ENCODE measurements at places on chromosomes 3 and 15.

DNA sequence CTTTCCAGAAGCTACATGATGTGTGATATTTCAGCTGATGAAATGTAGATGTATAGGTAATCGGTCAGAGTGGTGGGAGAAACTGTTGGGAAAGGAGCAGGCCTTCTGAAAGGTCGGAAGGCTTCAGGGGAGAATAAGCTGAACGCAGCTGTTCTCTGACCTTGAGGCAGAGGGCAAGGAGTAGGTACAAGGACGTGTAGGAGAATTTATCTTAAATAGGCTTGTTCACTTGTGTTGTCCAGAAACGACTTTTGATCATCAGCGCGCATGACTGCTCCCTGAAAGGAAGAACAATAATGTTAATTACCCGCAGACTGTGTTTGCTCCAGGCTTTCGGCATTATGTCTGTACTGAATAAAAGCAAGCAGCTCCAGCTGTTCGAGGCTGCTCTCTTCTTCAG, 39.6 kb downstream of the GPR160 start:
- no peak for DNase-seq

DNA sequence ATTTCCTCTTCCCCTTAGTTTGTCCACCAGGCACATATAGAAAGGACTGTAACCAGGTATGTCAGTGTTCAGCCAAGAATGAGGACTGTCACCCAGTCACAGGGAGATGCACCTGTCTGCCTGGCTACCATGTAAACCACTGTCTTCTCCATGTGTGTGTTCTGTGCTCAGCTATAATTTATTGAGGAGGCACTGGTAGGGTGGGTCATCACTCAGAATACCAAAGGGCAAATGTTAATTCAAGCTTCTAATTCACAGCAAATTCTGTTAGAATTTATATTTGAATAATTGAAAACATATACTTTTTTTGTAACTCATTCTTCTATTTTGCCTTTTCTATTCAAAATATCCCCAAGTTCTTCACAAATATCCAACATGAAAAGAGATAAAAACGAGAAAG, 780.4 kb downstream of the MECOM start:
- DNase-seq = no peak

- DNase-seq = no peak
Observed at GRCh38 chr3:168693870-168694269, 598.1 kb upstream of the GOLIM4 start.

DNA sequence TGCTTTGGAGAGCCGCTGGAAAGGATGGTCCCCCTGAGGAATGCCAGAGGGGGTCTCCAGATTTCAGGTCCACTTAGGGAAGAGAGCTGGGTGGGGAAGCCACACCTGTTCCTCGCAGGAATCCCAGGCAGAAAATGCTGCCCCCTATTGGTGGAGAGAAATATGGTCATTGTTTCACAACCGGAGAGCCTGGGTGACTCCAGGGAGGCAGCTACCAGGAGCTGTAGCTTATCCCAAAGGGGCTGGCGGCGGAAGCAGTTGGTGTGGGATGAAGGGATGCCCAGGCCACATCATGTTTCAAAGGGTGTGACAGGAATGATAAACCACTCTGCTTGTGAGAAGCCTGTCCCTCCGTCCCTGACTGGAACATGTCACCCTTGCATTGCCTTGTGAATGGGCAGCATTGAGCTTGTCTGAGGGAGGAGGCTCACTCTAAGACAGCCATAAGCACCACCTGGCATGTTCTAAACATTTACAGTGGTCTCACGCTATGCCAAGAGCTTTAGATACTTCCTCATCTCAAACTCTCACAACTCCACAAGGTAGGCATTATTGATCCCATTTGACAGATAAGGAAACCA, 34.5 kb downstream of the POMGNT2 start:
- DNase-seq = peak; percentile 20

GRCh38 chr3:108590460-108590859, 938 bp downstream of the DZIP3 start:
- no peak for DNase-seq

DNA sequence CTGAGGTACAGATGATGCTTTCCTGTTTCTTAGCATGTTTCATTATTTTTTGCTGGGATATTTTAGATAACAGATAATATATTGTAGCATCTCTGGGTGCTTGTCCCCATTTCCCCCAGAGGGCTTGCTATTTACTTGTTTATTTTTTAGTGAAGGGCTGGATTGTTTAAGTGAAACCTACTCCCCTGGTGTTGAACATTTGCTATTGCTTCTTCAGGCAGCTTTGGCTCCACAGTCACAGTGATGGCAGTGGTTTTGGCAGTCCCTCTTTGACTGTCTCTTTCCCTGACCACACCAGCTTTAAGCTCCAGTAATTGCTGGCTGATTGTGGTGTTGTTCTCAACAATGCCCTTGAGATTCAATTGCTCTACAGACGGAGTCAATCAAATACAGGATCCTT, 128.9 kb downstream of the KLF13 start:
- no peak for DNase-seq

GRCh38 chr15:45536934-45537333, 14.4 kb upstream of the SLC30A4 start:
- no peak for DNase-seq

GRCh38 chr3:52007291-52007690, 11.6 kb upstream of the RPL29 start:
- DNase-seq = no peak

DNA sequence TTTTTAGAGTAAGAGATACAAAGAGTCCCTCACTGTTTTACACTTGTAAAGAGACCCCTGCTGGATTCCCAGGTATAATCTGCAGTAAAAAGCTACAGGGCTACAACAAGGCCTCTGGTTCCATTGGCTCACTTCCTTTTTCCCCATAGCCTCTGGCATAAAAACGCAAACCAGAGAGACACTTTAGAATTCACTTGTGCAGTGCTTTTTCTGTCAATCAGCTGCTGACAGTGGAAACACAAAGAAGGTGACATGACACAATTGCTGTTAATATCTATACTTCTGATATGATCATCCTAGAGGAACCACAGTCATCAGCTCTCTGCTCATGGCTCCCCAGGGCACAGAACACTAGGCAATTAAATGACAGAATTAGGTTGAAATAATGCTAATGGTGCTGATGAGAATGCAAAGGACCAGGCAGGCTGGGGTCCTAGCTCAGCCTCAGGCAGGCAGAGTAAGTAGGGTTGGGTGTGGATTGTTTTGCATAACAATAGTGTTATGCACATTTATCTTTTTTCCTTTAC, 667.9 kb upstream of the CFAP20DC start:
- DNase-seq = no peak

DNA sequence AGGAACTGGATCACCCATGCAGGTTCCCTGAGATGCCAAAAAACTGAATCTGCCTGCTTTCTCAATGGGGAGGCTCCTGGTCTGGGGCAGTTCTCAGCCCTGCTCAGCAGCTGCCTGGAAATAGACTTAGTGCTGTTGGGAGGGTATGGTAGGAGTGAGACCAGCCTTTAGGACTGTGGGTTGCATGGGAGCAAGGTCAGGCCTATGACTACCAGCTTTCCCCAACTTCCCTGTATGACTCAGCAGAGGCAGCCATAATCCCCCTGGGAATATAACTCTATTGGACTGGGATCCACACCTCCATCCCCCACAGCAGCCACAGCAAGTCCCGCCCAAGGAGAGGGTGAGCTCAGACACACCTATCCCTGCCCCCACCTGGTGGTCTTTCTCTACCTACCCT, 87.0 kb downstream of the CFAP44 start:
- no peak for DNase-seq

- DNase-seq = no peak
Observed at GRCh38 chr3:100402256-100402655, 917 bp downstream of the LNP1 start.

GRCh38 chr3:129040579-129041300, 19.8 kb upstream of the GP9 start:
- no peak for DNase-seq

DNA sequence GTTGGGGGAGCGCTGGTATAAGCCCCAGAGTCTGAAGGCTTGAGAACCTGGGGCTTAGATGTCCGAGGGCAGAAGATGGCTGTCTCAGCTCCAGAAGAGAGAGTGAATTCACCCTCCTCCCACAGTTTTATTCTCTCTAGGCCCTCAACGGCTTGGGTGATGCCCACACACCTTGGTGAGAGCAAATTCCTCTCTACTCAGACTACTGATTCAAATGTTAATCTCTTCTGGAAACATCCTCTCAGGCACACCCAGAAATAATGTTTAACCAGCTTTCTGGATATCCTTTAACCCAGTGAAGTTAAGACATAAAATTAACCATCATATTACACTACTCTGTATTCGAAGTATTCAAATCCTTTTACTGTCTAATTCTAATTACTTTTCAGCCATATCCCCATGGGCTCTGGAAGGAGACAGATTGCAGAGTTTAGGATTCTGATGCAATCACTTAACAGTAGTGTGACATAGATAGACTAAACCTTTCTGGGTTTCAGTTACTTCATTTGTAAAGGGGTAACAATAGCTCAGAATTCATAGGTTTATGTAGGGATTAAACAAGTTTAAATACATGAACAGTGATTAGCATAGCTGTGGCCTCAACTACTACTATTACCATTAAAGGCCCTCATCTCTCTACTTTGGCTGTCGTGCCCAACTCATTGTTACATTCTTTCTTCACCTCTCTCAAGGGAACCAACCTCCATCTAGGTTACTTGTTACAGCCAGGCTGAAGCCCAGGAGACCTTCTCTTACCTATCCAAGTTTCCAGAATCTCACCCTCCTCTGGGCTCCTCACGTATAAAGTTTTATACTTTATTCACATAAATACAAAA, 25.7 kb upstream of the ANO10 start:
- no peak for DNase-seq

DNA sequence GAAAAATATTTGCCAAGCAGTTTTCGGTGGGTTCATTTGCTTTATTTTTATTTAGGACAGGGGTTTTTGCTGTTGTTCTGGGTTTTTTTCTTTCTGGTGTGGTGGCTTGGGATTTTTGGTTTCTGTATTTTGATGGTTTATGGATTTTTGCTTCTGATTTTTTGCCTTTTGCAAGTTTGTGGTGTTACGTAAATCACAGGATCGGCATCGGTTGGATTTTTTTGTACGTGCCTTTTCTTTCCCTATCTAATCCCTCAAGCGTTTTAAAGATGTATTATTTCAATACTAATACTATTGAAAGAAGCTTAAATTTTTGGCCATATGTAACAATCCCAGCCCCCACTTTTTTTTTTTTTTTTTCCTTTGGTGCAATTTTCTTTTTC, 782 bp upstream of the BCL6 start:
- no peak for DNase-seq

- no peak for DNase-seq
Observed at GRCh38 chr15:88036154-88036839, 220.2 kb downstream of the NTRK3 start.

DNA sequence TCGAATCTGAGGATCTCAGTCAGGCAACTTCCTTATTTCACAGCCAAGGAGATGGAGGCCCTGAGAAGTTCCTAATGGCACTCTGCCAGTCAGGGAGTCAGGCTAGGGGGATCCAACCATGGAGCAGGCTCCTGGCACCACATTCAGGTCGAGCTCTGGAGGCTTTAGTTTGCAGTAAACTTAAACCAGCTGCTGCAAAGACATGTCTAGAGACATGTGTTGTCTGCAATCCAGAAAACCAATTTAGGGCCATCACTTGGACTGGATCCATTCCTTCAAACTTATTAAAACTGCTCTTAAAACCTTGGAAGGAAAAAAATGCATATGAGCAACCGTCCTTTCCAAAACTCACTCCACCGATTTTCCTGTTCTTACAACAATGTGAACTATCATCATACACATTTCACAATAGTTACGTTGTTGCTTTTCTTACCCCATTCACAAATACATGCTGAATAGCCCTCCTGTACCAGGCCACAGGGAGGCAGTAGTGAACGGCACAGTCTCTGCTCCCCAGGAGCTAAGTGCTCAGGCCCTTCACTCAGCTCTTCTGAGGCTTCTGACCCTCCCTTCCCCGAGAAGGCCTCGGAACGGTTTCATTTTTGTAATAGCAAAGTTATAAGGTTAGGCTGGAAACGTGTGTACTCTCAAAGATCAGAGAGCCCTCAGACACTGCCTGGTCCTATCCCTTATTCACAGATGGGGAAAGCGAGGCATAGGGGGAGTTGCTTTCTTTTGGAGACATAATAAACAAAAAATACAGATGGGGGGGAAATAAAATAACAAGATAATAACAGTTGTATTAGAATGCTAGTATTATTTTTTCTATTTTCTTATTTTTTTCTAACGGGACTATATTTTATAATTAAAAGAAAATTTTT, 20.1 kb downstream of the RFT1 start:
- DNase-seq = no peak

DNA sequence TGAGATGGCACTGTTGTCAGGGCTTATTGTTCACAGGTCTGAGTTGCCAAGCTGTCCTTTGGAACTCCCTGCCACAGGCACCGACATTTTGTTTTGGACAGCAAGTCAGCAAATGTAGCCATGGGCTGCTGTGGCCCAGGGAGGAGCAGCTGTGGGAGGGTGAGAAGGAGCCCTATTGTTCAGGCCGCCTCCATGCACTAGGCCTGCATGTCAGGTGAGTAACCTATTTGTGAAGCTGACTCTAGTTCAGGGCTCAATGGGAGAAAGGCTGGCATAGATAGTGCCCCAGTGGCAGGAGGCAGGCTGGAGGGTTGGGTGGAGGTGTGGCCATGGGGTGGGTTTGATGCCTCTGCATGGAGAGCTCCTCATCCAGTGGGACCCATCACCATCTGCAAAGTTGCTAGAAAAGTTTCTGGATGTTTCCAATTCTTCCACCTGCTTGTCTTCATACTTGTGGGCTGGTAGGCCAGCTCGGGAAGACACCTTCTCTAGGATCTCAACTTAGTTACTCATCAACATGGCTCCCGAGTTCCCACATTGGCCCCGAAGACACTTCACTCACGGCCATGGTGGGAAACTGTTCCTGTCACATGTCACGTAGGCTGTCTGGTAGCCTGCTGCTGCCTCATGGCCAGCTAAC, 19.5 kb downstream of the AMOTL2 start:
- DNase-seq = no peak

DNA sequence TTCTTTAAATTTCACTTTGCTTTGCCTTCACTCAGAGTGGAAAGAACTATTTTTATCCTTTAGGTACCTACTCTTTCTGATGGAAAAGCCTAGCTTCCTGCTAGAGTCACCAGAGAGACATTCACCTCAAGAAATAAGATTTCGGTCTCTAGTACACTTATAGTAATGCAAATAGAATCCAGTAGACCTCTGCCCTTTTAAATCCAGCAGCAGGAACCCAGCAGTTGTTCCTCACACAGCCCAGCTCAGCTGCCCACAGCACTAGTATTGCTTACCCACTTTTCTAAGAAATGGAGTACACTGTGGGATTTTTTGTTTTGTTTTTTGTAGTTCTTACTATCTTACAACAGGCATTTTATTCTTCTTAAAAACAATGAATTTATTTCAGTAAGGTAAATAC, 497.0 kb upstream of the CCDC54 start:
- DNase-seq = no peak

Data from effector CD4-positive, alpha-beta T cell (primary cell).